ENCODE measurements at places on chromosomes 6 and 20. TPM values are rescaled to one million over a fixed set of nuclear protein-coding genes. Genes with fewer than 3 reads are reported as not detected.
A peak's percentile ranks its signal among the peaks of the same experiment; 100 is the strongest.

Gene ENPP3
- total RNA-seq: 0.79 TPM

Gene STX11
- total RNA-seq: 6.2 TPM

Gene FOXQ1
- not detected for total RNA-seq

Gene GOPC
- total RNA-seq: 37.8 TPM

Gene GPR6
- not detected for total RNA-seq

Gene FKBP1C
- not detected for total RNA-seq

Gene GJA10
- total RNA-seq: not detected

GRCh38 chr6:21115111-21115510 lies 478.4 kb upstream of the SOX4 start:
- H3K4me3 ChIP-seq: no peak overlapping the region
- no peak for DNase-seq
- no peaks in the 10 kb centered on the region for H3K36me3 ChIP-seq
- H3K27ac ChIP-seq: no peak overlapping the region
- no peaks in the 10 kb centered on the region for H3K4me1 ChIP-seq

GRCh38 chr20:20535051-20535450 lies 167.1 kb downstream of the INSM1 start:
- no peak for DNase-seq
- H3K27me3 ChIP-seq: no peaks in the 10 kb centered on the region
- H3K4me3 ChIP-seq: no peak overlapping the region
- H3K27ac ChIP-seq: no peak overlapping the region

DNA sequence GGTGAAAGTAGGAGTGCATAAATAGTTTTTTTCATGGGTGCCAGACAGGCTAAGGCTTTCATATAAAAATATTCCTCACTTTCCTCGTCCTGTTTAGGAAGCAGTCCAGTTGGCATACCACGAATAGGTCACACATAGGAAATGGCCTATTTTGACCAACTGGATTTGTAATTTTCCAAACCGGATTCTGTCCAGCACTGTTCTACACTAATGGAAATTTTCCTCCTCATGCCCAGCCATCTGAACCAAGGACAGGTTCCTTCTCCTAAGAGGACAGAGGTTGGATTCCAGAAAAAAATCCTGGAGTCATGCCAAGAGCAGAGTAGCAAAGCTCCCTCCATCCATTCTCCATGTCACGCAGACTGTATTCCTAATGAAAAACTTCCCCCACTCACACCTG lies 43.1 kb downstream of the PANK2 start:
- peak overlapping the region; percentile 43 for H3K27ac ChIP-seq
- H3K4me3 ChIP-seq: peak overlapping the region; percentile 33
- DNase-seq: no peak
- no peaks in the 10 kb centered on the region for H3K27me3 ChIP-seq

DNA sequence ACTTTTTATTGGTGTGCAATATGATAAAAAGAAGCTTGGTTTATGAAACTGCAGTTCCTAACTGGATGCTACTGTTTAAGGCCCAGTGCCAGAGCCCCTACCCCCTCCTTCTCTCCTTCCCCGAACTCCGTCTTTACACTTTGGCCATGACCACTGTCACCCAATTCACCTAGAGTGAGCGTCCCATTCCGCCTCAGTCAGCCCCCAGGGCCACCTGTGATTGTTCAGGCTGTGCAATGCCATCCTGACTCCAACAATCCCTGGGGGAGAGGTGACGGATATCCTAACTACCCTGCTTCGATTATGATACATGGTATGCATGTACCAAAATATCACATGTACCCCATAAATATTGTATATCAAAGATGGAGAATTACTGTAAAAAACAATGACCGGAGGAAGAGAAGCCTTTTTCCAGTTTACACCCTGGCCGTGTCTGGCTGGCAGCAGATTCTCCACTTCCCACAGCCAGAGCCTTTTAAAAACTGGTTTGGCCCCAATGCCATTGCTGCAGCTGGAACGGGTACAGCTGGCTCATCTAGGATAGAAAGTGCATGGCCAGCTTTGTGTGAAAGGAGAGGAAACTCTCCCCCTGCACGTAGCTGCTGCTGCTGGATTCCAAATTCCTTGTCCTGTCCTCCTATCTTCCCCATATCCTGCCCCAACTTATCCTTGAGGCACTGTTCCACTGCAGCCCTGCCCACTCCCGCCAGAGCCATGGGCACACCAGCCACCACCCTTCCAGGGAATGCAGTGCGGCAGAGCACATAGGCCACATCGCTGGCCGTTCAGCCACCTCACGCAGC lies 99.7 kb downstream of the JPH2 start:
- no peak overlapping the region for H3K4me3 ChIP-seq
- H3K27me3 ChIP-seq: no peaks in the 10 kb centered on the region
- H3K4me1 ChIP-seq: no peaks in the 10 kb centered on the region
- H3K27ac ChIP-seq: no peak overlapping the region

GRCh38 chr6:37024656-37025337 lies 19.3 kb downstream of the FGD2 start:
- DNase-seq: no peak
- no peaks in the 10 kb centered on the region for H3K36me3 ChIP-seq
- H3K27ac ChIP-seq: no peak overlapping the region
- peaks cover 46% of the 10 kb centered on the region for H3K4me1 ChIP-seq
- no peaks in the 10 kb centered on the region for H3K27me3 ChIP-seq

GRCh38 chr6:45854149-45854742 lies 161.4 kb downstream of the CLIC5 start:
- H3K4me3 ChIP-seq: no peak overlapping the region
- no peaks in the 10 kb centered on the region for H3K36me3 ChIP-seq
- no peak overlapping the region for H3K27ac ChIP-seq
- no peak for DNase-seq
- no peaks in the 10 kb centered on the region for H3K4me1 ChIP-seq

GRCh38 chr6:54288474-54288873 lies 19.8 kb upstream of the TINAG start:
- no peak overlapping the region for H3K4me3 ChIP-seq
- no peak for DNase-seq
- H3K4me1 ChIP-seq: no peaks in the 10 kb centered on the region

- H3K27me3 ChIP-seq: no peaks in the 10 kb centered on the region
- no peak for DNase-seq
- no peaks in the 10 kb centered on the region for H3K36me3 ChIP-seq
- H3K4me3 ChIP-seq: no peak overlapping the region
- no peaks in the 10 kb centered on the region for H3K4me1 ChIP-seq
Measured at GRCh38 chr6:48036316-48036715, 74.7 kb downstream of the PTCHD4 start.

DNA sequence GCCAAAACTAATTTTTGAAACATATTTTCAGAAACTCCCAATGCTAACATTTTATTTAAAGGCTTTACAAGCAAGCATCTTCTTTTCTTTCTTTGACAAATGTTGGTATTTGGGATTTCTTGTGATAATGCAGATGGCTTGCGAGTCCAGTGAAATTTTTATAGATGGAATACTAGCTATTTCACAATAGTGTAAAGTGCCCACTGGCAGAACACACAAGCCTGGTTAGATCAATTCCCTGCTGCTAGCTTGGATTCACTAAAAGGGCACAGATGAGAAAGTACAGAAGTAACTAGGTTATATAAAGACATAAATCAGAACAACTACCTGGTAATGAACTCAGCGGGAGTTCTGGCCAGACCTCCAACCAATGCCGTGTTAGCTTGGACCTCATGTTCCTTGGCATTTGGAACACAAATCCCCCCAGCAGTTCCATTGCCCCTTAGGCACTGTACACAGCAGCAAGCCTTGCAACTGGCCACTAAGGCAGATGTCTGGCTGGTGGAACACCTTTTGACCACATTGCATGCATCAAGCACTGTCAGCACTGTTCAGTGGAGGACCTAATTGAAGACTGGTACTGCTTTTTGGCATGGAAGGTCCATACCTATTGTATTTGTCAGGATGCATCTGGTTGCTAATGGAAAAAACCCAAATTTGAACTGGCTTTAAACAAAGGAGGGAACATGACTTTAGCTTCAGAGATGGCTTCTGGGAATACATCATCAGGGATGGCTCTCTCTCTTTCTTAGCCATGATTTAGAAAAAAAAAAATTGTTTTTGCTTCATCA lies 15.6 kb upstream of the ZFP64 start:
- H3K4me1 ChIP-seq: no peaks in the 10 kb centered on the region
- no peak overlapping the region for H3K4me3 ChIP-seq
- no peak overlapping the region for H3K27ac ChIP-seq
- no peak for DNase-seq
- no peaks in the 10 kb centered on the region for H3K36me3 ChIP-seq
- no peaks in the 10 kb centered on the region for H3K27me3 ChIP-seq

DNA sequence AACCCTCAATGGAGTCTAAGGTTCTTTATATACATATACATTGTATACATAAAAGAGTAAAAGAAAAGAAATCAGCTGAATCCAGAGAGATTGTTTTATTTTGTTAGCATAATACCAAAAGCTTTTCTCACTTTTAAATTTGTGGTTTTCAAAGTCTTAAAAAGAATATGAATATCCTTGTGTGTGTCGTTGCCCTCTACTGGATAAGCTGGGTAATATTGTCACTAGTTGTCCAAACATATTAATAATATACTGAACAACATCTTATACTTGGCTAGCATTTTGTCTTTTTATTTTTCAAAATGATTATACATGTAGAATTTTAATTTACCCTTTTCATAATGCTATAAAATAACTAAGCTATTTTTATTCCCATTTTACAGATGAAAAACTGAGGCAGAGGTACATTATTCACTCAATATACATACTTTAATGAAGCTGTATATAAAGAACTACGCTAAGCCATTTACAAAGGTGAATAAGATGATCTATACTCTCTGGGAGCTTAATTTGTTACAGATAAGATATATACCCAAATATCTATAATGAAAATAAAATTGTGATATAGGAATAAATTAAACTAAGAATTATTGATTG lies 531.7 kb downstream of the TFAP2B start:
- H3K36me3 ChIP-seq: no peaks in the 10 kb centered on the region
- H3K27me3 ChIP-seq: no peaks in the 10 kb centered on the region
- no peak for DNase-seq
- H3K4me3 ChIP-seq: no peak overlapping the region

DNA sequence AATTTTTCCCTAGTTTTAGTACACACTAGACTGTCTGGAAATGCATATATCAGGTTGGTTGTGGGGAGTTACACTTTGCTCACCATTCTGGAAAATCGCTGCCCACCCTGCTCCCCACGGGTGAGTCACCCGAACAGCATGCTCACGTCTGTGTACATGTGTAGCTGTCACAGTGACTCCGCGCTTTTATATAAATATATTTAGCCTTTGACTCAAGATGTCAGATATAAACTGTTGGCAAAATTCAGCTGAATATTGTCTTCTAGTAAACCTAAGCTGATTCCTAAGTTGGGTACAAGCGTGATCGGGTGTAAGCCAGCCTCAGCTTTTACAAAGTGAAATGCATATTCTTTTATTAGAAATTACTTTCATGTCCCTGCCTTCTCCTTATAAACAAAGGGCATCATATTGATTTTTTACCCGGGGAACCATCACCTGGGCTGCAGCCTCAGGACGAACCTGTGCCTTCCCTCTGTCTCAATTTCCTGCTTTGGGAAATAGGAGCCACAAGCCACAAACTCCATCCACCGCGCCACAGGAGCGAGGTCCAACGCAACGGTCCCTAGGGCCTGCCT lies 4.3 kb downstream of the SDCBP2 start:
- H3K36me3 ChIP-seq: no peaks in the 10 kb centered on the region
- peaks cover 38% of the 10 kb centered on the region for H3K4me1 ChIP-seq
- no peak for DNase-seq
- no peaks in the 10 kb centered on the region for H3K27me3 ChIP-seq

- no peak for DNase-seq
- H3K4me1 ChIP-seq: peaks cover 43% of the 10 kb centered on the region
- H3K36me3 ChIP-seq: no peaks in the 10 kb centered on the region
- H3K4me3 ChIP-seq: no peak overlapping the region
Measured at GRCh38 chr6:152981989-152982903, 595 bp downstream of the FBXO5 start.

GRCh38 chr20:59160389-59161115 lies 3.1 kb upstream of the ZNF831 start:
- H3K4me3 ChIP-seq: peak overlapping the region; percentile 76
- peak overlapping the region; percentile 97 for H3K27ac ChIP-seq
- H3K36me3 ChIP-seq: no peaks in the 10 kb centered on the region
- DNase-seq: no peak

Data from CD4-positive, alpha-beta memory T cell (primary cell).